NCI-H2107 (cell line): ENCODE measurements at places on chromosomes 4 and X.

GRCh38 chr4:156971676-156972378 lies at the start of gene PDGFC:
PDGFC (minus strand) TSS chr4:156971799; CDS start chr4:156970903, 896 bp downstream.
- DNase-seq: no peak

- no peak for DNase-seq
Measured at GRCh38 chrX:7085879-7086278, 61.6 kb upstream of the STS start.

- no peak for DNase-seq
Measured at GRCh38 chr4:85673540-85673939, 198.6 kb downstream of the ARHGAP24 start.

DNA sequence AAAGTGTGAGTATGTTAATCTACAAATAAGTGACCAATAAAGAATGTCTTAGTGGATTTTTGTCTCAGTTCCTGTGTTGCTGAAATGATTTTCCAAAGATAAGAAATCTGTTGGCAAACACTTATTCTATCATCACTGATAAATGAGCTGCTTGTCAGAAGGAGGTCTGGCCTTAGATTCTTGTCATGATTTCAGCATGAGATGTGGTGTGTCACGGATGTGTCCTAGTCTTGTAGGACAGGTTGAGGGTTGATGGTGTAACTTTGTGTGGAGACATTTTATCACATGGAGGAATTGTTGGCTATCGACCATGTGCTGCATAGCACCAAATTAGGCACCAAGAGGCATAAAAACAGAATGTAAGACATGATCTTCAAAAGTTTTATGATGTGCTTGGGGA lies 31.8 kb upstream of the LIMCH1 start:
- no peak for DNase-seq

DNA sequence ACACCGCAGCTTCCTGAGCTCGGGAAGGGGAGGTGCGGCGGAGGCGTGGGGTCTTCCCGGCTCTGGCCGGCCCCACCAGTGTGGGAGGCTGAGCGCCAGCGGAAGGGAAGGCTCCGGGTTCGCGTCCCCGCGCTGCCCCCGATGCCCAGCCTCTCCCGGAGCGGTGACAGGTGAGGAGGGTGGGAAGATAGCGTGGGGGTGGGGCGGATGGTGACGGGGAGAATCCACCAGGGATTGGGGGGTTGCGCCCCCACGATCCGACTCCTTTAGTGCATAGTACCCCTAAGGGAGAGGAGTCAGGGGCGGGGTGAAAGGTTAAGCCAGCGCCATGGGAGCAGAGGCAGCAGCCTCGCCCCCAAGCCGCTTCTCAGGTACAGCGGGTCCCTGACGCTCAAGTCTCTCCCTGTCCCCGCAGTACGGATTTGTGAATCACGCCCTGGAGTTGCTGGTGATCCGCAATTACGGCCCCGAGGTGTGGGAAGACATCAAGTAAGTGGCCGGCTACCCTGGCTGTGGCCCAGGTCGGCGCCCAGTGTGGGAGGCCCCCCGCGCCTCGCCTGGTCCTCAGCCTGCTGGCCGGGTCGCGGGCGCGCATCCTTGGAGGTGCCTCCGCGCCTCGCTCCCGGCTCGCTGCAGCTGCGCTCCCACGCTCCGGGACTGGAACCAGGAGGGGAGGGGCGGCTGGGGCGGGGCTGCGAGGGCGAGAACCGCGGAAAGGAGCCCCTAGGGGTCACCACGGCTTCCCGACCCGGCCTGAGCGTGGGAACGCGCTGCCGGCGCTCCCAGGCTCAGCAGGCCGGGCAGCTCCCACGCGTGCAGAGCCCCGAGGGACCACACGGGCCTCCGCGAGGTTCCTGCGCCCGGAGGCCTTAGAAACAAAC lies 791 bp downstream of the GUCY1B1 start:
- DNase-seq: no peak

GRCh38 chr4:30825008-30825770 lies 105.0 kb downstream of the PCDH7 start:
- DNase-seq: no peak

- no peak for DNase-seq
Measured at GRCh38 chr4:4477391-4477790, 64.5 kb downstream of the STX18 start.

DNA sequence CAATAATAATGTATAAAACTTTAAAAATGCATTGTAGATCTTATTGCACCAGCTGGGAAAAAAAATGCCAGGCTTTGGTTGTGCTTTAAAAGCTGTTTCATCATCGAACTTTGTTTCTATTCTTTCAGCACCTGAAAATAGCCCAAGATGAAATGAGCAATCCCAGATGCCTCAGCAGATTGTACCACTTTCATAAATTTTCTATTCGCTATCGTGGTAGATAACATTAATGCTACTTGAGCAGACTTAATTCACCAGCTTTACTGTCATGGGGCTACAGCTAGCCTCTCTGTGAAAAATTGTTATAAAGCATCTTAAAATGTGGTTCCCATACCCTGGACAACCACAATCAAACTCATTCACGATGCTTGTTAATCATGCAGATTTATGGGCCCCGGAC lies 599.6 kb upstream of the HS3ST1 start:
- no peak for DNase-seq

- no peak for DNase-seq
Measured at GRCh38 chr4:82718162-82718940, 80.2 kb downstream of the SCD5 start.

DNA sequence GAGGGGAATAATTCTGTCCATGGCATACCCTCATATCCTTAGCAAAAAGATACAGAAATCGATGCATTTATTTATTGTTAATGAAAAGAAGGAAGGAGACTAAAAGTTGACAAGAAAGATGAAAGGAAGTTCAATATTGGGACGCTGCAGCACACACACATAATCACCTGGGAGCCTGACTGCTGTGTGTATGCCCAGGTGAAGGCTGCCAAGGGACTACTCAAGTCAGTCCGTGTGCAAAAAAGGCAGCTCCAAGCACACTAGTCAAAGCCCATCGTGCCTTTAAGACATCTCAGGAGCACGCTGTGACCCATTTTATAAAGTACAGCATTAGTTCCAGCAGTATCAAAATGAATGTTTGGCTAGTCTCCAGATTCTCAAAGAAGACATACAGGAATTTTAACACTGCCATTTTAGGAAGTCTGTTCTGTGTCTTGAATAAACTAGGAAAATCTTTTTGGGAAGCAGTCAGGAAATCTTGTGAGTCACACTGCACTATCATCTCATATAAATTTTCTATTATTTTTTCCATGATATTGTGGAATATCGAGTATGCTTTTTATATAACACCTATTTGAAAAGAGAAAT lies 363.9 kb downstream of the GASK1B start:
- no peak for DNase-seq

DNA sequence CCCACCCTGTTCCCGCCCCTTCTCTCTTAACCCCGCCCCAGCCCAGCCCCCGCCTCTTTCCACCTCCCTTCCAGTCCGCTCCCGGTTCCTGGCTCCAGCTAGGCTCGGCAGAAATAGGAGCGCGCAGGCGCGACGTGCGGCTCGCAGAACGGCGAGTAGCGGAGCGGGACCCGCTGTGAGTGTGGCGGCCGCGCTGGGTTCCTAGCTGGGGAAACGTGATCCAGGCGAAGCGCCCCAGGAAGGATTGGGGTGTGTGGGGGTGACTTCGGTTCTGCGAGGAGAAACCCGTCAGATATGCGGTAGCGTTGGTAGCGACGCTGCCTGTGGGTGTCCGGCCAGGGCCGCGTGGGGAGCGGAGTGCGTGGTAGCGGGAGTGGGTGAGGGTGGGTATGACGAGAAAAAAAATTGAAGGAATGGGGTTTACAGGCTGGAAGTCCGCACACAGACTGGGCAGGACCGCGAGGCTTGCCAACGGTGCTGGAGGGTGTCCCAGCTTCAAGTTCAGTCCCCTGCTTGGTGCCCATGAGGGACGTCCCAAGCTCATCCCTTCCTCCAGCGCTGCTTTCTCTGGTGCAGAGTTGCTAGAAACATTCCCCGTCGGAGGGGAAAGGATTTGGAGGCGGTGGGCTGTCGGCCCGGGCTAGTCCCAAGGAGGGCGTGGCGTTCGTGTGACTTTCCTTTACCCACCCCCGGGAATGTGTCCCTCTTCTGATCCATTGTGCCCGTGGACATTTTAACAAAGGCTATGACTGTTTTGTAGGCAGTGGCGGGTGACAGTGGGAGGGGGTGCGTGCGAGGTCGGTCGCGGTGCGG lies at the start of gene PRRG1:
Gene PRRG1, plus strand, starts transcription at position 144 of the 813 bp plus-strand sequence. CDS start 56,886 bp downstream, outside the sequence.
- no peak for DNase-seq
